ENCODE measurements at places on chromosomes 7 and 10. TPM values are rescaled to one million over a fixed set of nuclear protein-coding genes. Genes with fewer than 3 reads are reported as not detected.

Gene PHKG1
- 1.5 TPM for total RNA-seq

Gene PRKCQ
- total RNA-seq: 0.89 TPM

Gene ERVW-1
- not detected for total RNA-seq

Gene PON1
- total RNA-seq: not detected

Gene PDGFA
- total RNA-seq: 80.2 TPM

Gene TUBAL3
- 53.9 TPM for total RNA-seq

Gene FAM185A
- total RNA-seq: 10.4 TPM

Gene IFIT3
- total RNA-seq: 5.0 TPM

Gene CNPY4
- total RNA-seq: 9.8 TPM

Gene CYP2C9
- total RNA-seq: 7.1 TPM

Gene SKIDA1
- not detected for total RNA-seq
